ENCODE measurements at places on chromosomes 4 and X. TPM values are rescaled to one million over a fixed set of nuclear protein-coding genes. Genes with fewer than 3 reads are reported as not detected.

PPP4R3C gene
- not detected for total RNA-seq

- no peak overlapping the region for H3K4me3 ChIP-seq
- H3K27ac ChIP-seq = no peak overlapping the region
- H3K36me3 ChIP-seq = no peaks in the 10 kb centered on the region
- no peak for DNase-seq
- no peaks in the 10 kb centered on the region for H3K27me3 ChIP-seq
Measured at GRCh38 chrX:5388087-5388486, 840.6 kb downstream of the NLGN4X start.

DNA sequence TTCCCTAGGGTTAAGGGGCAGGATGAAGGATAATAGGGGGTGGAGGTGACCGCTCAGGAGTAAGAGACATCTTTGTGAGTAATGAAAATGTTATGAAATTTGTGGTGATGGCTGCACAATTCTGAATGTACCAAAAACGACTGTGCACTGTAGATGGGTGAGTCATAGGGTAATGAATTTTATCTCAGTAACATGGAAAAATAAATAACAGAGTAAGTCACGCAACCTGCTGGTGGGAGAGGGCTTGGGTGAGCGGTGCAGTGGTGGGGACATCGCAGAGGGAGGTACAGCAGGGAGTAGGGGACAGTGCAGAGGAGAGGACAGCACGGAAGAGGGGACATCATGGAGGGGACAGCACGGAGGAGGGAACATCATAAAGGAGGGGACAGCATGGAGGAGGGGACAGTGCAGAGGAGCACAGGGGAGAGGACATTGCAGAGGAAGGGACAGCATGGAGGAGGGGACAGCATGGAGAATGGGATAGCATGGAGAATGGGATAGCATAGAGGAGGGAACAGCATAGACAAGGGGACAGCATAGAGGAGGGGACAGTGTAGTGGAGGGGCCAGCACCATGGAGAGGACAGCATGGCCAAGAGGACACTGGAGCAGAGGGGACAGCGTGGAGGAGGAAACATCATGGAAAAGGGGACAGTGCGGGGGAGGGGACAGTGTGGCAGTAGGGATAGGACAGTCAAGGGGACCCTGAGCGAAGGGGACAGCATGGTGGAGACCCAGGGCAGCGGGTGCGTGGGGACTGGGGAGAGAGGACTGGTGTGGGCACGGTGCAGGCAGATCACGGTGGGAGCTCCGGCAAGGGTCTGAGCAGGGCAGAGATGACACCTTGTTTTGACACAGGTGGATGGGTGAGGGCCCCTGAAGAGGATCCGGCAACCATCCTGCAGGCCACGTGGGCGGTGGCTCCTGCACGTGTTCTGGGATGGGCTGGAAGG, 68.5 kb upstream of the MXD4 start:
- H3K27me3 ChIP-seq = no peaks in the 10 kb centered on the region
- no peak overlapping the region for H3K4me3 ChIP-seq
- no peak overlapping the region for H3K27ac ChIP-seq
- H3K4me1 ChIP-seq = no peaks in the 10 kb centered on the region

CENPC gene
- 11.8 TPM for total RNA-seq

GRCh38 chr4:10690185-10690907, 5.8 kb upstream of the CLNK start:
- H3K27me3 ChIP-seq = no peaks in the 10 kb centered on the region
- no peak overlapping the region for H3K4me3 ChIP-seq
- H3K36me3 ChIP-seq = no peaks in the 10 kb centered on the region
- H3K27ac ChIP-seq = no peak overlapping the region

TLR10 gene
- total RNA-seq = not detected

PDGFRA gene
- total RNA-seq = 0.66 TPM

GRCh38 chrX:149807747-149808458, 26.2 kb downstream of the MAGEA9 start:
- H3K27me3 ChIP-seq = peaks cover 8% of the 10 kb centered on the region
- DNase-seq = no peak
- no peak overlapping the region for H3K4me3 ChIP-seq
- H3K36me3 ChIP-seq = no peaks in the 10 kb centered on the region
- H3K27ac ChIP-seq = no peak overlapping the region
- H3K4me1 ChIP-seq = no peaks in the 10 kb centered on the region

GRCh38 chr4:117068120-117068519, 17.3 kb downstream of the TRAM1L1 start:
- no peak overlapping the region for H3K27ac ChIP-seq
- H3K4me1 ChIP-seq = no peaks in the 10 kb centered on the region
- H3K4me3 ChIP-seq = no peak overlapping the region

KLB gene
- total RNA-seq = not detected

GRCh38 chr4:59180161-59180560, 2020.0 kb upstream of the ADGRL3 start:
- no peaks in the 10 kb centered on the region for H3K27me3 ChIP-seq
- H3K36me3 ChIP-seq = no peaks in the 10 kb centered on the region
- H3K4me1 ChIP-seq = no peaks in the 10 kb centered on the region
- H3K4me3 ChIP-seq = no peak overlapping the region

STK26 gene
- 60.8 TPM for total RNA-seq

PPEF2 gene
- not detected for total RNA-seq

DNA sequence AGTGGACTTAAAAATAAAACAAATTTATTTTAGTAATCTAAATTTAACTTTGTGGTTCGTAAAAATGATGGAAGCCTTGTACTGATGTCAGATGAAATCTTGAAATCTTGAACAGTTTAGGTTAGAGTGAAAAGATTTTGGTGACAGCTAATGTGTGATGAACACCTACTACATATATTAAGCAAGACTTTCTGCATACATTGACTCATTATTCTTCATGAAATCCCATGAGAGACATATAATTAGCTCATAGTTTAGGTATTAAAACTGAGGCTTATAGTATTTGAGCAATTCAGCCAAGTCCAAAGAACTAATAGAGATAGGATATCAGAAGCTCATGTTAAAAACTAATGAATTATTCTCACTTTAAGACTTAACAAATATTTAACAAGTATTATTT, 66.9 kb upstream of the PCDH7 start:
- H3K4me1 ChIP-seq = peaks cover 7% of the 10 kb centered on the region
- no peak overlapping the region for H3K27ac ChIP-seq
- no peak overlapping the region for H3K4me3 ChIP-seq

GPR34 gene
- total RNA-seq = not detected

NIPAL1 gene
- 0.46 TPM for total RNA-seq

KCND1 gene
- 3.6 TPM for total RNA-seq

NUP54 gene
- total RNA-seq = 43.3 TPM

DNA sequence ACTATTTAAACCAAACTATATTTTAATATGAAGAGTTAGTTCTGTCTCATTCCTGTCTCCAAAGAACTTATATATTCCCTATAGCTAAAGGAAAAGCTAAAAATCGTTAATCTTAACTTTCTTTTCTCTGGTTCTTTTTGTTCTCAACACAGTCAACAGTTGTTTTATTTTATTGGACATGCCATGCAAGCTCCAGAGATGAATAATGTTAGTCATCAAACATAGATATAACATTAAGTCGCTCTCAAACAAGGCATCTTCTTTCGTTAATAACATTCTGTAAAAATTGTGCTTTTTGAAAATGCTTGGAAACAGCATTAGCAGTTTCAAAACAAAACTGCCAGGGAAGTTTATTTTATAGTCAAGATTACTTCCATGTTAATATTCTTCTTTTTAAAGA, 117.9 kb upstream of the GPM6A start:
- H3K27me3 ChIP-seq = no peaks in the 10 kb centered on the region
- no peak overlapping the region for H3K4me3 ChIP-seq

SPON2 gene
- total RNA-seq = 4.8 TPM

- no peaks in the 10 kb centered on the region for H3K4me1 ChIP-seq
- no peak overlapping the region for H3K27ac ChIP-seq
- DNase-seq = peak; percentile 19
- no peak overlapping the region for H3K4me3 ChIP-seq
- no peaks in the 10 kb centered on the region for H3K27me3 ChIP-seq
Measured at GRCh38 chrX:103453655-103454054, 65.6 kb downstream of the RAB40A start.

DNA sequence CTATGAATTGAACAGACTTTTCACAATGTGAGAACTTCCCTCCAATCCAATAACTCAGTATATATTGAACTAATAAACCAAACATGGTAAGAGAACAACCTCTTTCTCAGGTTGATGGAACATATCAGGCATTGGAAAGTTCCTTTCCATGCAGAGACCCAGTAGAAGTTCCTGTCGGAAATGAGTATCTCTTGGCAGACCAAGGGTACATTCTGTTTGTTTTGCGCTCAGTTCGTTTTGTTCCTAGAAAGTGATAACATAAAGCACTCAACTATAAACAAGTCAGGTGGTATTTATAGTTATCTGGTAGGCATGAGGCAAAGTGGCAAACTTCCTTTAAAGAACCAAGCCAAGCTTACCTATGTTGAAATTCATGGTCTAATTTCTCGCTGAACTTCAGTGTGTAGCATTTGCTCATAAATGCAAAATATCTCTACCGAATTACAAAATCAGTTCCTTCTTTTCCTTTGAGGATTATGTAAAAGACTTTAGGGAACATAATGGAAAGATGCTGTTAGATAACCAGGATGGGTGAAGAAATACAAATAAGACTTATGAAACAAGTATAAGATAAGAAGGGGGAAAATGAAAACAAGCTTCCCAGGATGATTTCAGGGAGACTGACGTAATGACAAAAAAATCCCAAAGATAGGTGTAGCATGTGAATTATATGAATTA, 120.3 kb downstream of the ARHGAP24 start:
- H3K27me3 ChIP-seq = no peaks in the 10 kb centered on the region
- no peaks in the 10 kb centered on the region for H3K36me3 ChIP-seq
- no peak for DNase-seq
- no peak overlapping the region for H3K27ac ChIP-seq

DNA sequence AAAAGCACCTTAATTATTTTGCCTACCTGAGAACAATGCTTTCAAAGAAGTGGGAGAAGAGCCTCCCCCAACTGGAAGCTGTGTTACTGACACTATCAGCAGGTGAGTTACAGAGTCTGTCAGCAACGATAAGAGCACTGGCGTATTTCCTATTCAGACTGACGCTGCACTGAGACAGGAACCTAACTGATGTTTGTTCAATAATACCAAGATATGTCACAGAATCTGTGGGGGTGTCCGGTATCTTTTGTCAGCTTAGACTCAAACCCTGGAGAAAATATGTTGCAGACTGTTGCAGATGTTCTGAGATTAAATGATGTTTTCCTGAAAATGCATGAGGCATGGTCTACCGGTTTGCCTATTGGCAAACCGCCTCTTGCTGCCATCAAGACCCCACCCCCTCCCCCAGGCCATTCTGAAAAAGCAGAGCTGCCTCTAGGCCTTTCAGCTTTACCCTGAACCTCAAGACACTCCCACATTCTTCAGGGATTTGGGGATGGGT, 115.2 kb upstream of the KIT start:
- no peak for DNase-seq
- H3K4me1 ChIP-seq = no peaks in the 10 kb centered on the region
- no peak overlapping the region for H3K4me3 ChIP-seq
- no peaks in the 10 kb centered on the region for H3K36me3 ChIP-seq
- H3K27ac ChIP-seq = no peak overlapping the region

DNA sequence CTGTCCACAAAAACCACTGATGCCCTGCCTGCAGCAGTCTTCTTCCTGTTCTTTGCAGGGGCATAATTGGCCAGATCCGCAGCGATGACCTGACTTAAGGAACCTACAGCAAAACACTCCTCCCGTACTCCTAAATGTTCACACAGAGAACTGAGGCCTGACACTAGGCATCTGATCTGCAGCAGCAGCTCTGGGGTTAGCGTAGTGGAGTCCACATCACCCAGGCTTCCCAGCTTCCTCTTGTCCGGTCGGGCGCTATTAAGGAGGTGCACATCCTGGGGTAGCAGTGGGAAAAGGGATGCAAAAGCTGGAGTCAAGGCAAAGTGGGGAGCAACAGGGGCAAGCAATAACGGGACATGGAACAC, 758 bp downstream of the SCFD2 start:
- H3K36me3 ChIP-seq = no peaks in the 10 kb centered on the region
- H3K4me3 ChIP-seq = peak overlapping the region; percentile 77
- no peak overlapping the region for H3K27ac ChIP-seq
- H3K27me3 ChIP-seq = peaks cover 8% of the 10 kb centered on the region
